ENCODE measurements at places on chromosomes 6 and 20.

- no peak for DNase-seq
Measured at GRCh38 chr6:32945108-32945760, 4.4 kb upstream of the HLA-DMB start.

GRCh38 chr6:130827247-130828149 lies at the start of gene SMLR1:
Gene SMLR1, plus strand, starts transcription at chr6:130827406. Its CDS starts 8 bp downstream, at chr6:130827414.
- no peak for DNase-seq

GRCh38 chr6:154257067-154257466 lies 99.5 kb downstream of the IPCEF1 start:
- DNase-seq = no peak

GRCh38 chr20:12252793-12253192 lies 335.1 kb downstream of the BTBD3 start:
- DNase-seq = no peak

DNA sequence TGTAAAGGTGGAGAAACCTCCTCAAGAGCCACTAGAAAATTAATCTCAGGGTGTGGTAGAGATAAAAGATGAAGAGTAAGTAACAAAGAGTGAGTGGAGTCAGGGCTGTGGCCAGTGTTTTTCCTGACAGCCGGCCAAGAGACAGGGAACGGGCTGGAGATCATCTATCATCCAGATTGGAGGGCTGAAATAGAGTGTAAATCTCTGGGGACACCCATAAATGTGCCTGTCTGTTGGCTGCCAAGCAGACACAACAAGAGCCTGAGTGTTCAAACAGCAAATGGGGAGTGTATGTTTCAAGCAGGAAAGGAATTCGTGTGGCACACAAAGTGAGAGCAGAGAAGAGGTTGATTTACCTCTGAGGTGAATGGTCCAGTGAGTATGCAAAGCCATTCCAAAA lies 326.4 kb upstream of the KHDRBS2 start:
- DNase-seq = no peak

DNA sequence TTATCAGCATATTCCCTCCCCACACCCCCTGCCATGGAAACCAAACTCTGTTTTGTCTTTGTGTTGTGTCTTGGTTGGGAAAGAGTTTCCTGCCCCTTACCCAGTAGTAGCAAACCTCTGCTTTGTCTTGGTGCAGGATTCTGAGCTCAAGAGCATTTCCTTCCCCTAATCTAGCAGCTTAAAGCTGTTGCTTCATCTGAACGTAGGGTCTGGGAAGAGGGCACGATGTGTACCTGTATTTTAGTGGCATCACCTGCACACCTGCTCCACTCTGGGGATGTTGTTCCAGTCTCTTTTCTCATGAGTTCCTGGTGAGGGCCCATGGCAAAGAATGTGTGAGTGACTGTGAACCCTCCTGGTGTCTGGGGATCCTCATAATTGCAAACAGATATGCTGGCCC lies 164.7 kb downstream of the SCP2D1 start:
- DNase-seq = no peak

All from NCI-H446 (cell line).